Suppressor macrophage treated with lipopolysaccharide for 4 hours (primary cell): ENCODE measurements at places on chromosomes 5 and 9.
A peak's percentile ranks its signal among the peaks of the same experiment; 100 is the strongest.

DNA sequence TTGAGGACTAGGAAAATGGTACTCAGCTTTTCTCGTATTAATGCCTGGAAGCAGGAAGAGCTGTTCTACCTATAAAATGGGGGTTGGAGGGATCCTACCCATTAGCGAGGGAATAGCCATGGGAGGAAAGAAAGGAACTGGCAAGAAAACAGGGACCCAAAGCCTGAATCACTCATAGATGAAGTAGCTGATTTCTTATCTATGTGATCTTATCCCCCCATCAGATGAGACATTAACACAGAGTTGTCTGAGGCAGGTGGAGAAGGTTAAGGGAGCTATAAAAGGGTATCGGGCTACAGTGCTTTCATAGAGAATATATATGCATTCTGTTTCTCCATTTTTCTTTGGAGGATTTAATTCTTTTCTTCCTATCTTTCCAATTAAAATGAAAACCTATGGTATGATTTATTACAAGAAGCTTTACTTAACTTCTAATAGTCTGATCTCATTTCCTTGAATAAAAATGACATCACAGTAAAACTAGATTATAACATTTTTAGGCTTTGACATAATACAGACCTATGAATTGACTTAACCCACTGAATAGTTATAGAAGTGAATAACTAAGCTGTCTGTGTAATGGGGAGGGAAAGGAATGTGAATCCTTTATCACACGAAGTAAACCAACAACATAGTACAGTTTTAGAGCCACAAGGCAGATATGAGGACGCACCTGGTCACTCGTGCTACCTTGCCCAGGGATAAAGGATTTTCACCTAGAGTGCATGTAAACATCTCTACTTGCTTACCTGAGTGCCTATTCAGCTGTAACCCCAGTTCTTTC, 39.0 kb downstream of the IQGAP2 start:
- no peak for DNase-seq

GRCh38 chr5:58849223-58849622, 266.3 kb downstream of the RAB3C start:
- DNase-seq = no peak

DNA sequence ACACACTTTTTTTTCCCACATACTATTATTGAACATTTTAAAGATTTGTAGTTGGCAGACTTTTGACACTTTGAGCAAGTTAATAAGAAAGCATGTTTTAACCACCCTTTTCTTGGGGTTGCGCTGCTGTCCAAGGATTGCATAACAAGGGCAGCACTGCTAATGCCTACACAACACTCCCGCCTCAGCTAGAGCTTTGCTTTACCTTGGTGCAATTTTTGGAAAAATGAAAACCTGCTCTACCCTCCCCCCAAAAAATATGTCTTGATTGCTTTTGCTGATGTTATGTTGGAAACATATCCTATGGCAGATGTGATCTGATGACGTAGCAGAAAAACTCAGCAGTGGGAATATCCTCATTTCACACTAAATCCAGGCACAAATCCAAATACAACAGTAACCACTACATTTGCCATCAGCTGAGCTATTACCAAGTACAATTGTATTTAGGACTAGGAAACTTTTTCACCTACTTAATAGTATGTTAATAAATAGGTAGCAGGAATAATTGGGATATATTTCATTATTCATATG, 51.5 kb downstream of the UBE2R2 start:
- DNase-seq = peak; percentile 15

- no peak for DNase-seq
Observed at GRCh38 chr5:142869886-142870285, 99.7 kb downstream of the ARHGAP26 start.

GRCh38 chr5:57653636-57654290, 171.2 kb upstream of the ACTBL2 start:
- DNase-seq = no peak

DNA sequence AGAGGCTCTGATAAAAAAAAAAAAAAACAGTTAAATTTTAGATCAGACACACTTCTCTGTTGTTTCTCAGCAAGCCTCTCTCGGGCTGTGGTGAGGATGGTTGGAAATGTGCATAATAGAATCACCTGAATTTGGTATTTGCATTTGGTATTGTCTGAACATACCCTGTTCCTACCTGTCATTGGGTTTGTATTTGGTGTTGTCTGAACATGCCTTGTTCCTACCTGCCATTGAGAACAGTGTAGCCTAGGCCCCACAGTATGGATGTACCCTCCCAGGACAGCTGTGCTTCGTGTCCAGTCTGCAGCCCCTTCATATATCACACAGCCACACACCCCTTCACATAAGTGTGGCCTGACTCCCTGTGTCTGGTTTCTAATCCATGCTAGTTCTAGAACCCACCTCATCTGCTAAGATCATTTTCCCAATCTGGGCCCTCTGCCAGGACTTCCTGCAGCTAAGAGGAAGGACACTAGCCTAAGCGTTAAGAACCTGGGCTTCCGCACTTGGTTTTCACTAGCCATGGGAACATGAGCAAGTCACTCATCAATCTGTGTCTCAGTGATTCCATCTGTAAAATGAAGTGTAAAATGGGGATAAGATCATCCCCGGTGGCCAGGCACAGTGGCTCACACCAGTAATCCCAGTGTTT, 49.2 kb downstream of the ITGA2 start:
- DNase-seq = no peak

DNA sequence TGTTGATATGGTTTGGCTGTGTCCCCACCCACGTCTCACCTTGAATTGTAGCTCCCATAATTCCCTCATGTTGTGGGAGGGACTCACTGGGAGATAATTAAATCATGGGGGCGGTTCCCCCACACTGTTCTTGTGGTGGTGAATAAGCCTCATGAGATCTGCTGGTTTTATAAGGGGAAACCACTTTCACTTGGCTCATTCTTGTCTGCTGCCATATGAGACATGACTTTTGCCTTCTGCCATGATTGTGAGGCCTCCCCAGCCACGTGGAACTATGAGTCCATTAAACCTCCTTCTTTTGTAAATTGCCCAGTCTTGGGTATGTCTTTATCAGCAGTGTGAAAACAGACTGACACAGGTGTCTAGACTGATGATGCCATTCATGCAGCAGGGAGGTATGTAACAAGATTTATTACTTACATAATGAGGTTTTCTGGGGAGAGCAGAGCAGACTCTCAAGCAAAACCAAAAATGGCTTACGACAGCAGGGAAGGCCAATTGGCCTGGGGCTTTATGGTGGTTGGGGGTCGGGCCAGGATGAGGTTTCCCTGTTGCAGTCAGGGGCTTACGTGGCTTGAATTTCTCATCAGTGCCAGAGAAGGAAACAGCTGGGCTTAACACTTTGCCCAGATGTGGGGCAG, 9.5 kb upstream of the COMMD10 start:
- peak; percentile 20 for DNase-seq

GRCh38 chr9:82115331-82115730, 126.8 kb downstream of the SPATA31D1 start:
- DNase-seq = no peak

DNA sequence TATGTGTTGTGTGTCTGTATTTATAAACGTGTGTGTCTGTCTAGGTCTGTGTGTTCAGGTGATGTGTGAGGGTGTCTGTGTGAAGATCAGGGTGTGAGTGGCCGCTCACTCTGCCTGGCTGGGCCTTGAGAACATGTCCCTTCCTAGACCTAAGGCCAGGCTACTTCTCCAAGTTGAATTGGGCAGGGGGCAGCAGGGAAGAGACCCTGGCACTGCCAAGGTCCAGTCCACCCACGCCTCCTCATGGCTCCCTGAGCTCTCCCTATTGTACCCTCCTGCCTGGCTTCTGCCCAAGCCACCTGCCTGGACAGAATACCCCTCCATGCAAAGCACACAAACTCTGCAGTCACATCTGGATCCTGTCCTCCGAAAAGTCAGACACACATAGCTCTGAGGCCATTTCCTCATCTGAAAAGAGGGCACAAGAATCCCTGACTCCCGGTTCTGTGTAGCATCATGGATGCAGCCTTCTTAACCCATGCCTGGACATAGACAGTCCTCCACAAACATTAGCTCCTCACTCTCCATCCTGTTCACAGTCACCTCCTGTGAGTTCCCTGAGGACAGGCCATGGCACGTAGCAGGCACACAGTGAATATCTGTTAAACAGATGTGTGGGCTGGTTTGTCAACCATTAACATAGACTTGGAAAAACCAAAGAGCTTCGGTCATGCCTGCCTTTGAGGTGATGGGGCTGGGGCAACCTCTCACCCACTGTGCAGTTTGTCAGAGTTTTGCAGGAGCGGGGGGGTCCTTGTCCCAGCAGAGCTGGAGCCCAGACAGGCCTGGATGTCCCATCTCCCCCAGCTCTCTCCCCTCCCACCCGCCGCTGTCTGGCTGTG, 167.8 kb upstream of the MVB12B start:
- no peak for DNase-seq

GRCh38 chr9:137461663-137462395, 2.7 kb upstream of the NSMF start:
- peak; percentile 96 for DNase-seq

- DNase-seq = peak; percentile 32
Observed at GRCh38 chr5:143101121-143101520, 302.4 kb downstream of the NR3C1 start.

- no peak for DNase-seq
Observed at GRCh38 chr5:16863469-16863946, 72.6 kb downstream of the MYO10 start.

- DNase-seq = no peak
Observed at GRCh38 chr5:159581502-159582249, 251.4 kb upstream of the IL12B start.

DNA sequence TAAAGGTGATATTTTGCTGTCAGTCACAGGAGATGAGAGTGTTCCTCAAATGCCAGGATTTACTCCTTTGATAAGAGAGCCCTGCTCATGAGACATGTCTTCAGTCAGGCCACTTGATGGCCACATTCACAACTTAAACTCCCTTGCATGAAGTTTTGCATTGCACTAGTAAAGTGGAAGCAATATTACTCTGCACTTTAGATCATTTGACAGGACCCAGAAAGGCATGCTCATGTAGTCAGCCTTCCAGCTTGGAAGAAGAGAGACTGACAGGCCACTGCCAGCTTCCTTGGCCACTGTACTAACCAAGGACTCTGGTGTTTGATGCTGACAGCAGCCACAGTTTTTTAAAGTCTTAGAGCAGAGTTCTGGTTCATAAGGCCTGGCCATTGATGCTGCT, 42.6 kb downstream of the NPR3 start:
- no peak for DNase-seq

DNA sequence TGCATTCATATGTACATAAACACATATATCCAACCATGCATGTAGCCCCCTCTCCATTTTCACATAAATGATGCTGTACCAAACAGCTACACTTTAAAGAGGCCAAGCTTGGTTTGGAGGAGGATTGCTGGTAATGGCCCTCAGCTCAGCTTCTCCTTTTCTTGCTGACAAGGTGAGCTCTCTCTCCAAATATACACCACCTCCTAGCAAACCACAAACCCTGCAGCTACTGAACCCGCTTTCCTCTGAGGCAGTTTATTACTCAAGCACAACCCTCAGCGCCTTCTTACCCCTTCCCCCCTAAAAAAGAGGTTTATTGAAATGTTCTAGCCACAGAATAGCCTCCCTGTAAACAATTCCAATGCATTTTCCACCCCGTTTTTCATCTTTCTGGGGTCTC, 54.0 kb downstream of the ALG2 start:
- no peak for DNase-seq

DNA sequence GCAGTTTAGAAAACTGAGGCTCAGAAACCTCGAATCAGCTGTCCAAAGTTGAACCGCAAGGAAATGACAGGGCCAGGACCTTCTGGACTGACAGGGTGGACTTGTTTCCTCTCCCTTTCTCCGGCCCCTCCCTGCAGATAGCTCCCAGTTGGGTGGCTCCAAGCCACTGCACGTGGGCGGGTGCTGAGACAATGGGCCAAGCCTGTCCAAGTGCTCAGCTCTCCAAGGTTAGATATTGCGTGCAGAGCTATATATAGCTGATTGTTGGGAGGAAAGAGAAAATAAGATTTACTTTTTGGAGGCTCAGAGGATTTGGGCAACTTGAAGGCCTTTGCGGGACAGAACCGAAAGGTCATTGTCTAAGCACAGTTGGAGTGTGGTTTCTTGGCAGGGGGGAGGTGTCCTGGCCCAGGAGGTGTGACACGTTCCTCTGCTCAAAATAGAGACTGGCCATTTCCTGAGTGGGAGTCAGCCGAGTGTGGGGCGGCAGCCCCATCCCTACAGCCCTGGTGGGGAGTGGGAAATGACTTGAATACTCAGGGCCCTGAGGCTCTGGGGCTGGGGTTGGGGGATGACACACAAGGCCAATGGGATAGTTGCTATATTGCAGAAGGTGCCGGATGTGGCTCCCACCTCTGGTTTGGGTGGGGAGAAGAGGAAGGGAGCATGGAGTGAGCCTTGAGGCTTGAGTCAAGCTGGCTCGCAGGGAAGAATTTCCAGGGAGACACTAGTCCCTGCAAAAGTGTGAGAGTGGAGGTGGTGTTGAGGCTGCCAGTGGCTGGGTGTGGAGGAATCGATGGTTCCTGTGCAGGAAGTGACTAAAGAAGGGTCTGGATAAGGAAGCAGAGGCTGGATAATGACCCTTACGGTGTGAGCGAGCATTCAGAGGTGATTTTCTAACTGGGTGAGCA, 44.4 kb upstream of the SMAD5 start:
- DNase-seq = no peak

DNA sequence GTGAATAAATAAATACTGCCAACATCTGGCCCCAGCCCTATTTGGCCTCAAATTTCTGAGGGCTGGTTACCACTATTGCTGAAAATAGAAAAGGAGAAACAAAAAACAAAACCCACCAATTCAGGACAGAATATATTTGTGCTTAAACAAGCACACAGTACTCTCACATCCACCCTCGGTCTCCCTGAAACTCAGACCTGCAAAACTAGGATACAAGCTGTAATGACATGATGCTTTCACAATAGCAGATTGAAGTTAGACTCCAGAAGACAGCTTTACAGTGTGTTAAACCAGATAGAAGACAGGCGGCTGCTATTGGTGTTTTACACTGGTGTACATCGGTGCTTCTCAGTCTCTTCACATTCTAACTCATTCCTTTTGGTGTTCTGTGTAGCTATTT, 214.9 kb upstream of the DMRT1 start:
- no peak for DNase-seq

DNA sequence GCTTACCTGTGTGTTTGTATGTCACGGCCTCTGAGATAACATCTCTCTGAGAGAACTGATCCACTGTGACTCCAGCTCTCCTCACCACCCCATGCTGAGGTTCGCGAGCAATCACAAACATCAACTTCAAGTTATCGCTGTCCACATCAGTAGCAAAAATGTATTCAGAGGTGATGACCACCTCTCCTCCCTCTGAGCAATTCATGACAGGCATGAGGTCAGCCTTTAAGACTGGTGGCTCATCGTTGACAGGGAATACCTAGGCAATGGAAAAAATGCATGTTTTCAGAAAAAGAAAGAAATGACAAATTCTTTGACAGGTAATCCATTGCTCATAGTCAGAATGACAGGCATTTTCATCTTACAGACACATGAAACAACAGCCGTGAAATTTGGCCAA, 90.3 kb upstream of the CER1 start:
- no peak for DNase-seq

- DNase-seq = peak; percentile 75
Observed at GRCh38 chr5:180166176-180166575, 42.8 kb downstream of the RASGEF1C start.
